ENCODE measurements at places on chromosomes 1 and 21.

DNA sequence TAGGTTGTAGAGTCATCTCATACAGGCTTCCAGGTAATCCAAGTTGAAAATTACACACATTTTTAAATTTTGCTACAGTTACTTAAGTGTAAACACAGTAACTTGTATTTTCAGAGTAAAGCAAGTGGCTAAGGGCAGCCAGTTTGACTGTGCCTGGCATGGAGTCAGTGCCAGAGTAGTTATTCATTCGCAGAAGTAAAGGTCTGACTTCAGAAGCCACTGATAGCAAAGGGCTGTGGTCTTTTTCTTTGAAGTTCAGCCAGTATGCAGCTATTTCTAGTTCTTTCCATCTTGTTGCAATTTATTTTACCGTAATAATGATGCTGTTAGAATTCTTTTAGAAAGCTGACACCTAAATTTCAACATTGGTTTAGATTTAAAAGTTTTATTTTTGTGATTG, 9.4 kb downstream of the TMEM50A start:
- no peak for DNase-seq

- no peak for DNase-seq
These were observed 29.9 kb downstream of the LAMC2 start for GRCh38 chr1:183215936-183216335.

GRCh38 chr1:153842006-153842471, 66.8 kb downstream of the SLC27A3 start:
- no peak for DNase-seq

- no peak for DNase-seq
These were observed 3.2 kb downstream of the LRRC8B start for GRCh38 chr1:89527750-89528381.

DNA sequence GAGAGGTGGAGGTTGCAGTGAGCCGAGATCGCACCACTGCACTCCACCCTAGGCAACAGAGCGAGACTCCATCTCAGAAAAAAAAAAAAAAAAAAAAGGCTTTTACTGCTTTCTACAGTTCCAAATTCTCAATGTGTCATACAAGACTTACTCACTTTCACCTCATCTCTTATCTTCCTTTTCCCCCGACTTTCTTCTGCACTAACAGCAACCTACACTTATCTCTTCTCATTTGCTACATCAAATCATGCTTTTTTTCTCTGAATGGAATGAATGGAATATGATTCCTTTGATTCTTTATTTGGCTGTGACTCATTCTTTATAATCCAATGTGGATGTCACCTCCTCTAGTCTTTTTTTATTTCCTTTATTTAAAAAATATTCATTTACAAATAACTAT, 168.4 kb upstream of the DMRTA2 start:
- DNase-seq, result no peak

DNA sequence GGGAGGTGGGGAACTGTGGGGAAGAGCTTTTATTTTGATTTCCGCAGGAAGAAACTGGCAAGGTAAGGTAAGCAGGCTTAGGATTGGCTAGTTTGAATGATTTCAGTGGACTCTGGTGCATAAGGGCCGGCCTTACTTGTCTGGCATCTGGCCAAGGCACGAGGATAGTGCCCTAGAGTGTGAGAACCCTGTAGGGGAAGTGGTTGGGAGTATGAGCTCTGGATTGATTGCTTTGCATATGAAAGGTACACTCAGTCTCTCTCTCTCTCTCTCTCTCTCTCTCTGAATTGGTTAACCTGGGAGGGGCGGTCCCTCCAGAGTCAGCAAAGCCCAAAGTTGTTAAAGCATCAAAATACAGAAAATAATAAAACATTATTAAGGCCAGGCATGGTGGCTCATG, 463.0 kb downstream of the SIPA1L2 start:
- DNase-seq, result no peak

- no peak for DNase-seq
These were observed 20.7 kb upstream of the PRSS38 start for GRCh38 chr1:227794817-227795192.

DNA sequence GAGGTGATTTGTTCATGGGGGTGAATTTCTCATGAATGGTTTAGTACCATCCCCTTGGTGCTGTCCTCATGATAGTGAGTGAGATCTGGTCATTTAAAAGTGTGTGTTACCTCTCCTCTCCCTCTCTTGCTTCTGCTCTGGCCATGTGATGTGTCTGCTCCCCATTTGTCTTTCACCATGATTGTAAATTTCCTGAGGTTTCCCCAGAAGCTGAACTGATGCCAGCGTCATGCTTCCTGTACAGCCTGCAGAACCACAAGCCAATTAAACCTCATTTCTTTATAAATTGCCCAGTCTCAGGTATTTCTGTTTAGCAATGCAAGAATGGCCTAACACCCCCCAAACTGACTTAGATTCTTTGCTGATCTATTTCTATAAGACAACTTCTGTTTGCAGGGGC, 249.4 kb upstream of the B3GALT2 start:
- DNase-seq, result no peak

- DNase-seq, result no peak
These were observed 22.4 kb upstream of the LEPR start for GRCh38 chr1:65398083-65398482.

DNA sequence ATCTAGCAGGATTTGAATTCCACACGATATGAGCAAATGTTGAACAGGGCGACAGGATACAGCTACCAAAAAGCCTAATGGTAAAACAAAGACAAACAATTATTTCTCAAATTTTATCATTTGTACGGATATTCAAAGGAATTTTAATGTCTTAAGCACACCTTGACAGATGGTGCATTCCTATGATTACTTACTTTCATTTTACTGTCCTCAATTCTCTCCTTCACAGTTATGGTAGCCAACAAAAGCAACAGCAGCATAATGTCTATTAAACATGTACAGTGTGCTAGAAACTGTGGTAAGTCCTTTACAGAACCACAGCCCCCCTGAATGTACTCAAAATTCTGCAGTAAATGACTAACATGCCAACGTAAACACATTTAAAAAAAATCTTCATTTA, 365.8 kb downstream of the SMYD3 start:
- no peak for DNase-seq

DNA sequence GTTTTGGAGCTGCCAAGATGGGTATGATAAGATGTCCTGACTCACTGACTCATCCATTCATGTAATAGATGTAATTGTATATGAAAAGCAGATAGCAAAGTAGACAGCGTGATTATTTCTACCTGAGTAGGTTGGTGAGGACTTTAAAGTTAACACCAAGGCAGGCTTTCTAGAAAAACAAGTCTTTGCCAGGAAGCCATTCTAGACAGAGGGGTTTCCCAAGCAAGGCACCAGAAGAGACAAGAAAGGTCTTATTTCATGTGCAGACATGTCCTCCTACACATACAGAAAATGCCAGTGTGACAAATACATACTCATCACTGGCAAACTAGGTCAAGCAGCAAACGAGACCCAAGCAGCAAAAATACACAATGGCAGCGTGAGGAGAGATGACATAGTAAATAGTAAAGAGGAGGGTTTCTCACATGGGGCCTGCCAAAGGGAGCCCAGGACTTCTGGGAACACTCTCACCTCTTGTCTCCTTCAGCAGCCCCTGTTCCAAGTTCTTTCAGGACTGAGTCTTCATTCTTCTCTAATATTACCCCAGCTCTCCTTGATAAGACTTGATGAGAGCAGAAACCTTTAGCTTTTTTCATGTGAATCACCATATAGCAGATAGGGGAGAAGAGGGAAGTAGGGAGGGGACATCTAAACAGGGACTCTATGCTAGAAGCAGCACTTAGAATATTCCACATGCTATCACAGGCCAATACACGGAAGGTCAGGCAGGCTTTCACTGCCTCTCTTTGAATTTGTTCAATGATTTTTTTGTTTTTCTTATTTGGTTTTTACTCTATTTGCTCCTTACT, 114.6 kb upstream of the ATP1B1 start:
- no peak for DNase-seq

DNA sequence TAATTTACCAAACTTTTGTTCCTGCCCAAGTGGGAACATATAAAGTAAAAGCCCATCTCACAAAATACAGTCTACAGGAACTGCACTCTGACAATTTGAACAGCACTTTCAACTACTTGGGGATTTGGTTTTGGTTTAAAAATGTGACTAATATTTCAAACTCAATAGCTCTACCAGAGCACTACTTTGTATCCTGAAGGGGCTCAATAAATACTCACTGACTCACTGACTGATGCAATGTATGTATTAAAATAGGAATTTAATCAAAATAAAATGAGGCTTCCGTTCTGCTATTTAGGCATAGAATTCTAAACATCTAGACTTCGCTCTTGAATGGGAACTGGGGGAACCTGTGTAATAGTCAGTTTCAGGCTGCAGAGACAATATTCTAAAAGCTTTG, 21.9 kb downstream of the EFCAB14 start:
- DNase-seq, result no peak

DNA sequence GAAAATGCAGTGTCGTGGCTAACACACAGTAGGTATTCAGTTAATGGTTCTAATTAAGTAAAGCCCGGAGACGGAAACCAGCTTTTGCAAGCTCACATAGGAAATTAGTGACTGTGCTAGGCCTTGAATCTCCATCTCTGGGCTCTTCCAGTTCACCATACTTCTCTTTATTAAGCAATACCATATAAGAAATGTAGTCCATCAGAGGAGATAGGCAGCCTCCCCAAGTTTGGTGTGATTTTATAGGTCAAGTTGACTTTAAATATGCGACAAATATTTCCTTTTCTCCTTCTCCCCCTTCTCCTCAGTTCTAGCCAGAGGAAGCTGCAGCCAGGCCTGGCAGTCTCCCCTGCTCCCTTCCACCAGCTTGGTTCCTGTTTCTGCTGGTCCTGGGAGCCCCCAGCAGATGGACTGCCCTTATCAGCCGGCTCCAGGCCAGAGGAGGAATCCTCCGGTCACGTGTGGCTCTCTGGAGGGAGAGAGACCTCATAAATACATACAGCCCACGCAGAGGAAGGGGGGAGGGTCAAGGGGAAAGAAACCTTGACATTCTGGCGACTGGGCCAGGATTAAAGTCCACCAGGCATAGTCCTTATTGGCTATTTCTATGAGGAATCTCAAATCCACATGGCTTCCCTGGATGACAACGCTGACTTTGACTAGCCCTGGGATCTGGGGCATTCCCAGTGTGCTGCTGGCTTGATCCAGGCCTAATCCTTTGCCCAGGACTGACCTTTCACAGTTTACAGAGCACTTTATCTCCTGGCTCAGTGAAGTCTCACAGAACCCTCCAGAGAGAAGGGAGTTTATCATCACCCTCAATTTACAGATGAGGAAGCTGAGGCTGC, 115.1 kb upstream of the JUN start:
- peak; percentile 62 for DNase-seq

DNA sequence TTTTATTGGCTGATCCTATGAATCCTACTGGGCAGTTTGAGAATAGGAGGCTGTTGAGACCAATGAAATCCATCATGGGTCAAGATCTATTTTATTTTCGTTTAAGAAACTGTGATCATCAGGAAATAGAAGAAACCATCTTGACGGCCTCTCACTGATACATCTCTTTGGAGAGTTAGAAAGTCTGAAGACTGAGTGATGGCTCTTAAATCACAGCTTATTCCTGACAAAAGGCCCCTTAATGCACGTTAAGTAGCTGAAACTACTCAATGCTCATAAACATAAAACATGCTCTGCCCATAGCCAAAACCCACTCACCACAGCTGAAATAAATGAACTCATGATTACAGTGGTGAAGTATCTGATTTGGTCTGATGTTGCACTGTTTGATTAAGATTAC, 784.5 kb upstream of the NEGR1 start:
- no peak for DNase-seq

- DNase-seq, result no peak
These were observed 51.0 kb downstream of the SMYD2 start for GRCh38 chr1:214331827-214332423.

DNA sequence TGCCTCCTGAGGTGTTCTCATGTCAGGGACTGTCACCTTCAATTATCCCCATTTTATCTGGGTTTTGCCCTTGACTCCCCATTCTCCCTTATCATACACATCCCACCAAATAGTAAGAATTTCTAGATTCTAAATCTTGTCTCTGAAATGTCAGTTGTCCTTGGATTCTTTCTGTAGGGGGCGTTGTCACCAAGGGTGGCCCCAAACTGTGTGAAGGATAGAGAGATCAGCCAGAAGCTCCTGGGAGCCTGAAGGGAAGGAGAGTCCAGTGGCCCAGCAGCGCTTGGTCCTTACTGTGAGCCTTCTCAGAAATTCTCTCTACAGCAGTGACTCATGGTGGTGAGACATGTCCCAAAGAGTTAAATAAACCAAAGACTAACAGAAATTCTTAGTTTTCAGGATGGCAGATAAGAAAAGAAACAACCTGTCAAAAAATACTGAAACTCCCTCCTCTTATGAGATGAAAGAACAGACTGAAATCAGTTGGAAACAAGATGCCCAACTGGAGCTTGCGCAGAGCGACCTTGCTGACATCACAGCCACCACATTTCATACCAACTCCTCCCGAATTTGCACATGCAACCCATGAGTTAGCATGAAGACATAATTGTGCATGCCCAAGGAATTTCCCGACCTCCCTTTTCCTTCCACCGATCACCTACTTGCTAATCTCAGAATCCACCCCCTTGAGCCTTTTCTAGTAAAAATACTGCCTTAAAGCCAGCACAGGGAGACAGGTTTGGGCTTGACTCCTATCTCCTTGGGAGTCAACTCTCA, 109.8 kb downstream of the ELAVL4 start:
- no peak for DNase-seq

GRCh38 chr1:23619299-23620188, 60.2 kb upstream of the ID3 start:
- peak; percentile 16 for DNase-seq

- no peak for DNase-seq
These were observed 24.3 kb downstream of the CAMK1G start for GRCh38 chr1:209607795-209608178.

GRCh38 chr1:160217481-160218051, 12.4 kb downstream of the PEA15 start:
- no peak for DNase-seq

GRCh38 chr1:5473268-5473667, 519.0 kb downstream of the NPHP4 start:
- DNase-seq, result no peak

GRCh38 chr21:32102426-32102825, 176.4 kb downstream of the MIS18A start:
- DNase-seq, result no peak

- DNase-seq, result no peak
These were observed 70.8 kb upstream of the CLDN14 start for GRCh38 chr21:36550761-36551160.

DNA sequence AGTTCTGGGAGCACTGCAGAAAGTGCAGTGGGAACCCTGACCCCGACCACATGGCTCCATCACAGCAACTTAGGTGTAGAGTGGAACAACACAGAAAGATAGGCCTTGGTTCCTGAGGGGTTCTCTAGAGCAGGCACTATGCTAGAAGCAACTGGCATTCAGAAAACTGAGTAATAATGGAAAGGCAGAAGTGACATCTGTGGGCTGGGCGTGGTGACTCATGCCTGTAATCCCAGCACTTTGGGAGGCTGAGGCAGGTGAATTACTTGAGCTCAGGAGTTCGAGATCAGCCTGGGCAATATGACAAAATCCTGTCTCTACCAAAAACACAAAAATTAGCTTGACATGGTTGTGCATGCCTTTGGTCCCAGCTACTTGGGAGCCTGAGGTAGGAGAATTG, 5.3 kb downstream of the MRPS15 start:
- peak; percentile 56 for DNase-seq

DNA sequence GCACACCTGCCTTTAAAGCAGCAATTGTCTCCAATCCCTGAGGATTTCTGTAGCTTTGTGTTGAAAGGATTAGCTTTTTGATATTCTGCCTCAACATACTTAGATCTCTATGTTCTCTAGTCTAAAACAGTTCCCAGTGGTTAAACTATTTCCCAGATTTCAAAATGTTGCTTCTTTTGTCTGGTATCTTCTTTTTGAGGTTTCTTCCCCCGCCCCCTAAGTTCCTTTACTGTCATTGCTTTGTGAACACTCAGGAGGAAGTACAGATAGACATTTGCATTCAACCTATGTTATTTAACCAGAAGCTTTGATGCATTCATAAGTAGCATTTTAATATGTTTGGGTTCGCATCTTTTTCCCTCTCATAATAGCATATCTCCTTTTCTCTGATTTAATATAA, 33.5 kb downstream of the CYYR1 start:
- DNase-seq, result peak; percentile 61

Data from inflammatory macrophage treated with lipopolysaccharide for 1 hour (primary cell).